ENCODE measurements at places on chromosomes 4 and X. TPM values are rescaled to one million over a fixed set of nuclear protein-coding genes. Genes with fewer than 3 reads are reported as not detected.

DNA sequence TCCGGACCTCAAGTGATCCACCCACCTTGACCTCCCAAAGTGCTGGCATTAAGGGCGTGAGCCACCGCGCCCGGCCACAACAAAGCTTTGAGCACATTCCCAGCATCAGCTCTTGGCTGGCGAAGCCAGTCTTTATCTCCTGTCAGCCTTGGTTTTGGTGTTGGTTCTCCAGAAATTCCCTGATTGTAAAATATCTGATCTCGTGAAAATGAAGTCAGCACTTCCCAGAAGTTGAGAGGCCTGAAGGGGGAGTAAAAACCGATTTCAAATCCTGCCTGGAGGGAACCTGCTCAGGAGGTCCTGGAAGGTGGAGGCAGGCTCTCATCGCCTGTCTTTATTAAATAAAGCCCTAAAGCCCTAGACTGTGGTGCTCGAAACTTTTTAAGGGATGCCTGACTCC is 33.6 kb downstream of the PTTG2 start:
- DNase-seq = no peak

DNA sequence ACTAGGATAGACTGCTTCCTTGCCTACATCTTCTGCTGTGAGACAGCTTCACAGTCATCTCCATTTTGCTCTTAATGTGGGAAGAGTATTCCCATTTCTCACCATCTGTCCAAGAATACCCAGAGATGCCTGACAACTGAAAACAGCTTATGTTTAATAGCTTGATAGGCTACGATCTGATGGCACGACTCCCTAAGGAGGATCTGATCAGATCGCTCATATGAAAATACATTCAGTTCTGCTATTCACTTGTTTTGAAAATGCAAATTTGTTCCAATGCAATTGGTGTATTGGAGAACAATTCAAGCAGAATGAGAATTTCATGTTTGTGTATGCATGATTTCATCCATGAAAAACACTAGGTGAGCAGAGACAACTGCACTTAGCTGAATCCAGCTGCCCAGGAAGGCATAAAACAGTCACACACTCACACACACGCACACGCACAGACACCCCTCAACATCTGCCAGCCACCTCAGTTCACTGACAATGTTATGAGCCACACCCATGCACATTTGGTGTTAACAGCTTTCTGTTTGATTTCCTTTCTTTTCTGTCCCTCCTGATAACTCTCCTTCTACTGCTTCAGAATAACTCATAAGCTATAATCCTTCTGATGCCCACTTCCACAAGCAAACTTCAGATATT is 29.6 kb downstream of the TRIML1 start:
- no peak for DNase-seq

DNA sequence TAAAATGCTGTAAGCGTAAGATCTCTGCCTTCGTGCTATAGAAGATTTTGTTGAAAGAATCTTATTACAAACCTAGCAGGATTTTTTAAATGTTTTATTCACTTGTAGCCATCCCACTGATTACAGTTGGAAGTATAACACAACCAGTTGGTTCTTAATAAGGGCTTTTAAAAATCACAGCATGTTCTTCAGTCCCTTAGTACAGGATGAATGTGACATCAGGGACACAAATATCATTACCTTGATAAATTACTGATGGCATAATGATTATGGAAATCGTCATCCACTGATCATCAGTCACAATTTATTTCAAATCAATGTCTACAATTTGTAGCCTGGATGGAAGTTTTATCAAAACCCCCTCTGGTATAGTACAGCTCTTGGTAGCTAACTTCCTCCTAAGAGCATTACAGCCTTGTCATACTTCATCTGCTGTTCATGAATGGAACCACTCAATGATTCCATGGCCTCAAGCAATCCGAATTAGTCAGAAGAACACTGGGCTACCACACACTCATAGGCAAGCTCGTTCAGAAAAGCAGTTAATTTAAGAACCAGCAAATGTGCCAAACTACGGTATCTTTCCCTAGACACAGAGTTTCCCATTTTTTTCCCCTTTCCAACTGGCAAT is 389.2 kb upstream of the TENM3 start:
- no peak for DNase-seq

The IL13RA2 gene
- not detected for total RNA-seq

DNA sequence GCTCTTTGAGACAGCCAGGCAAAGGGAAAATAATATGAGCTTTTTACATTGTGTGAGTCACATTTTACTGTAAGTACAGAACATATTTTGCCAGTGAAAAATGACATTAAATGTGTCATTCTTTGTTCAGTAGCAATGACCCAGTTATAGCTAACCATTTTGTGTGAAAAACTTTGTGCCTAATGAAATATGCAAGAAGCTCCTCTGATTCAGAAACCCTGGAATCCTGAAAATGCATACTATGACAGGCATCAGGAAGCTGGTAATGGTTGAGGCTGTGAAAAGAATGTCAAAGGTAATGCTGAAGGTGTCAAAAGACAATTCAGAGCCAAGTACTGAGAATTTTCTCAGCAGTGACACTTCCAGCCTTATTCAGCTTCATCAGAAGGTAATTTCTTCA is 549.5 kb upstream of the SMIM31 start:
- no peak for DNase-seq

DNA sequence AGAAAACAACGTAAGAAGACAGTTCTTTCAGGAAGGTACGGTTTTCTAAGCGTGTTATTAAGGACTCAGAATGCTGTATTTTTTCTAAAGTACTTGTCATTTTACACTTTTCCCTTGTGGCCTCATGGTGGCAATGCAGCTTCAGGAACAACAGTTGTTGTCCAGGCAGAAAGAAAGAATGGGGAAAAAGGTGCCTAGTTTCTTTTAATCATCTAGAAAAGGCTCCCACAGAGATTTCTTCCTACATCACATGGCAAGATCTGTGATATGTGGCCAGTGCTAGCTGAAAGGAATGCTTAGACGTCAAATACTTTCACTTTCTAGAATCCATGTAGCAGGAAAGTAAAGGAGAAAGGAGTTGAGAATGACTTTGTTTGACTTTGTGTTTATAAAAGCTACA is 49.0 kb upstream of the TRAM1L1 start:
- no peak for DNase-seq

DNA sequence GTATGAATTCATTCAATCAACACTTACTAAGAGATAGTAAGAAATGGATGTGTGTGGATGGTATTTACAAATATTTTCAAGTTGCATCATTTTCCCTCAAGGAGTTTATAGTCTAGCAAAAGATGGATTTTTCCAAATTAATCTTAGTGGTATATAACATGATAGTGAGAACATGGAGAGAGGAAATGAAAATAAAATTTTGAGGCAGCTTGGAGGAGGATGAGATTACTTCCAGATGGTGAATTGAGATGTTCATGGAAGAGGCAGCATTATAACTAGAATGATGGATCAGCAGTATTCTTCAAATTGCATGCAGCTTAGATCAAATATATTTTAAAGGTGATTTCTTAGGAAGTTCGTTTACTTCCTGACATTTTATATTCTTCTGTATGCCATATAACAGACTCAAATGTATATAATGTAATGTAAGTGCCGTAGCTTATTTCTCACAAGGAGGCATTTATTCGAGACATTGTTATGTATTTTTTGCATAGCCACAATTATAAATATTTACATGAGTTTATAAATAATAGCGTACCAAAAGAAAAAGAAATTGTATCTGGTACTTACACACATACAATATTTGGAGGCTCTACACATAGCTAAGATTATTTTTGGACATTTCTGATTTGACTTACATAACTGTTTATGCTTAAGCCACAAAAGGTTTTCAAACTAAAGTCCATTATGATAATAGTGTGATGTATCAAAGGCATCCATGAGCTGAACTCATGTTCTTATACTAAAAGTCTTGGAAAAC is 439.4 kb downstream of the SPRY1 start:
- no peak for DNase-seq

GRCh38 chr4:141870152-141870551 is 233.8 kb downstream of the IL15 start:
- no peak for DNase-seq

DNA sequence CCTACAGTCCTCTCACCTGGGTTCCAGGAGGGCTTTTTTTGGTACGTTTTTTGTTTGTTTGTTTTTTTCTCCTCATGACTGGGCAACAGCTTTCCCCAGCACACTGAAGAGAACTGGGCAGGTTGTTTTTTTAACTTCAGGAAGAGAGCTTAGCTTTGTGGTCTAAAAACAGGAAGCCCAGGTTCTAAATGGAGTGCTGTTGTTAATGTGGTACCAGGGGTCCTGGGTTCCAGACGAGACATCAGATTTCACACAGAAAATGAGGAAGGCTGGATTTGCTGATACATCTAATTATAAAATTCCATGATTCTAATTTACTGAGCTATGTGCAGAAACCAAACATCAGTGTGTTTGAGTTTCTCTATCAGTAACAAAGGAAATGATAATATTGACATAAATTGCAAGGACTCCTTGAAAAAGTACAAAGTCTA is 4.2 kb downstream of the MYOZ2 start:
- no peak for DNase-seq

The MAGEA2 gene
- not detected for total RNA-seq

The CXCL8 gene
- not detected for total RNA-seq

DNA sequence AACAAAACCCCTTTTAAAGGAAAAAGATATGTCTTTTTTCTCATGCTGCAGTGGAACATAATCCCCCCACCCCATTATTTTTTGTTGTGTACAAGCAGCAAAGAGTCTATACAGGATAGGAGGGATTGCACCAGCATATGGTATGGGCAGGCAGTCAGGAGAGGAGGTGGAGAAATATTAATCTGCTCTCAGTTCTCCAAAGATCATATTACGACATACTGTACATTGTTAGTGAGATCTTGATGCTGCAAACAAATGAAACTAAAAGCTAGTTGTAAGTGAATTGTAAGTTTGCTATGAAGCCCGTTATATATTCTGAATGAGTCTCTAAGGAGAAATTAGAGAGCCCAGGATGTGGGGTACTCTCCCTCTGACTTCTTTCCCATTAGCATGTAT is 75.3 kb downstream of the RAPGEF2 start:
- DNase-seq = no peak

DNA sequence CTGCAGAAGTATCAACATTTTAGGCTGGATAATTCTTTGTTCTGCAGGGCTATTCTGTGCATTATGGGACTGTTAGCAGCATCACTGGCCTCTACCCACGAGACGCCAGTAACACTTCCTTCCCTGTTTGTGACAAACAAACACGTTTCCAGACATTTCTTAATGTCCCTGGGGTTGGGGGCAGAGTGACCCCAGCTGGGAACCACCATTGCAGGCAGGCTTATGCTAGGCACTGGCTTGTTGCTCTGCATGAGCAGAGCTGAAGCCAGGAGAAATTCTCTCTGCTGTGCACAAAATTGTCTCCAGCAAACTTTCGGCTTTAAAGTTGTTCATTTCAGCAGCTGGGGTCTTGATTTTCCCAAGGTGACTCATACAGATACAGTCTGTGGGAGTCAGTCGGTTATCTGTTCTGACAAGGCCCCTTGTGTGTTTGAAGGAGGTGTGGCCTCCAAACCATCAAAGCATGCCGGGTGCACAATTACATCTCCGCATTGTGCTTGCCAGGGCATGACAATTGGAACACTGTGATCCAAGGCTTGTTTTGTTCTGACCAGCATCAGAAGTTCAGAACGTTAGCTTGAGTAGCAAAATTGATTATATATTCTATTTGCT is 156.4 kb upstream of the BOD1L1 start:
- no peak for DNase-seq

DNA sequence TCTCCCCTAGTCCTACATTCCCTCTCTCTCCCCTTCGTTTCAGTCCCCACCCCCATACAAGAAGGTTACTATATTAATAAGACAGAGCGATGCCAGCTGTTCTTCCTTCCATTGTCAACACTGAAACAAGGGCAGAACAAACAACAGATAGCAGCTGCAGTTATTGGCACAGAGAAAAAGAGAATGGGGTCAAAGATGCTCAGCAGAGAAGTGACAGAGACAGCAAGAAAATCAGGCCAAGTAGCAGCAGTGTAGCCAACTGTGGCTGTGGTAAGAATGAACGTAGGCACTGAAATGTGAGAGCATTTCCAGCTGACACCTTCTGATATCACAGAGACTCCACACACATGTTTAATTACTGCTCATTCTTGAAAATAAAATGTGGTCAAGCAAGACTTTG is 641.8 kb downstream of the FSTL5 start:
- DNase-seq = no peak

GRCh38 chr4:61786211-61786610 is 586.1 kb downstream of the ADGRL3 start:
- no peak for DNase-seq

The PPEF2 gene
- not detected for total RNA-seq
